ENCODE measurements at places on chromosomes 5 and 9. TPM values are rescaled to one million over a fixed set of nuclear protein-coding genes. Genes with fewer than 3 reads are reported as not detected.

Gene DND1
- 2.6 TPM for total RNA-seq

GRCh38 chr9:78371981-78372380 lies 75.1 kb downstream of the PSAT1 start:
- H3K27ac ChIP-seq, result no peak overlapping the region
- no peaks in the 10 kb centered on the region for H3K36me3 ChIP-seq
- H3K4me1 ChIP-seq, result no peaks in the 10 kb centered on the region
- no peak for DNase-seq

DNA sequence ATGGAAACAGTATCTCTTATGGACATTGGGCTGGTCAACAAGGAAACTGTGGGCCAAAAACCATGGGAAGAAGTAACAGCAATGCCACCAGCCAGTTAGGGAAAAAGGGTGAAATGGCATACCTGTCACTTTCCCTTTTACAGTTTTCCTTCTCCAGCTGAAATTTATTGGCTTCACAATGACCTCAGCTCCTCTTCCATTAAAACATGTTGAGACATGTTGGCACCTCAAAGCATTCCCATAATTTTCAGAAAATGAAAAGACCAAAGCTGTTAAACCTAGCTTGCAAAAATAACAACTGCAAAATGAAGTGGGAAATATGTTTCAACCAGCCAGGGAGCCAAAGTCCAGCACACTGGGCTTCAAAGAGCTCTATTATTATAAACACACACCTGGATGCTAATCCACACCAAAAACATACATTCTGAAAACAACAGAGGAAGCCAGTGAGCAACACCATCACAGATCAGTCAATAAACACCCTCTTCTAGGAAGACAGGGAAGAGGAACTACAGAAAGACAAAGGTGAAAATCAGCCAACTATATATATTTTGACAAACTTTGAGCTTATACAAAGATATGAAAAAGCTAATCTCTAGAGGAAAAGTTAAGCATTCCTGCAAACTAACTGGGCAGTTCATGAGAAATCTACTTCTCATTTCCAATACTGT lies 78.4 kb upstream of the PTGER4 start:
- peaks cover 47% of the 10 kb centered on the region for H3K4me1 ChIP-seq
- no peak for DNase-seq
- no peak overlapping the region for H3K4me3 ChIP-seq

DNA sequence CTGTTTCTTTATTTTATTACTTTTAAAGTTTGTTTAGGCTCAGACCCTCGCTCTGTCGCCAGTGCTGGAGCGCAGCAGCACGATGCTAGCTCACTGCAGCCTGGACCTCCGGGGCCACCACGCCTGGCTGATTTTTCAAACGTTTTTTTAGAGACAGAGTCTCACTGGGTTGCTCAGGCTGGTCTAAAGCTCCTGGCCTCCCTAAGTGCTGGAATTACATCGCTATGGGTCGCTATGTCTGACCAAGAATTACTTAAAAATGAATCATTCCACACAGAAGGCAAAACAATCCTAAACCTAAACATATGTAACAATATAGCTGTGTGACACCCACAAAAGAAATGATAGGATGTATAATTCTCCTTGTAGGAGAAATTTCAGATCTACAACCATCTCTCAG lies 86.9 kb upstream of the SIMC1 start:
- no peaks in the 10 kb centered on the region for H3K4me1 ChIP-seq
- DNase-seq, result no peak
- H3K4me3 ChIP-seq, result no peak overlapping the region

Gene PCDHGB4
- total RNA-seq, result 0.91 TPM

Data from activated B cell treated with CpG ODN at 0.5 μM for 24 hours (primary cell).